ENCODE measurements at places on chromosomes 7 and 10. TPM values are rescaled to one million over a fixed set of nuclear protein-coding genes. Genes with fewer than 3 reads are reported as not detected.
A peak's percentile ranks its signal among the peaks of the same experiment; 100 is the strongest.

Gene COL13A1
- total RNA-seq: 0.80 TPM

Gene AFAP1L2
- 43.9 TPM for total RNA-seq

Gene SRRM3
- total RNA-seq: 7.9 TPM

Gene SPDYE8
- not detected for total RNA-seq

Gene SPDYE5
- total RNA-seq: not detected

Gene HOXA11
- not detected for total RNA-seq

Gene HOXA2
- total RNA-seq: 5.4 TPM

Gene HHEX
- total RNA-seq: 10.6 TPM

Gene RAMP3
- 103 TPM for total RNA-seq

Gene CLRN3
- total RNA-seq: not detected

Gene SLC13A1
- not detected for total RNA-seq

Gene MRLN
- not detected for total RNA-seq

Gene DPP6
- total RNA-seq: 0.98 TPM

DNA sequence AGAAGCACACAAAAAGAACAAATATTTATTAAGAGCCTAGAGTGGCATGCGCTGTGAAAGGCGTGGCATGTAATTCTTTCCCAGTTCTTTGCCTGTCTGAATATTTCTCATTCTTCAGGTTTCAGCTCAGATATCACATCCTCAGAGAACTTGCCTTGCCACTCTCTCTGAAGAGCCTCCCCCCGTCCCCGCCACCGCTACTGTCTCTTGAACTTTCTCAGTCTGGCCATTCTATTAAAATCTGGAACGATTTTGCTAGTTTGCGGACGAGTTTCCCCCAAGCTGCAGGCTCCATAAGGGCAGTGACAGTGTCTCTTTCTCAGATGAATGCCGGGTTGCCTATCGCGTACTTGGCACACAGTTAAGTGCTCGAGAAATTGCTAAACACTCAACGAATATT, 787 bp upstream of the PLEKHA1 start:
- H3K36me3 ChIP-seq: no peaks in the 10 kb centered on the region
- no peak for DNase-seq
- H3K27ac ChIP-seq: peak overlapping the region; percentile 97
- no peaks in the 10 kb centered on the region for H3K27me3 ChIP-seq

GRCh38 chr10:1184541-1185430, 128.6 kb downstream of the WDR37 start:
- H3K4me1 ChIP-seq: no peaks in the 10 kb centered on the region
- no peak overlapping the region for H3K4me3 ChIP-seq
- DNase-seq: peak; percentile 50

- H3K4me1 ChIP-seq: no peaks in the 10 kb centered on the region
- H3K36me3 ChIP-seq: no peaks in the 10 kb centered on the region
- H3K27me3 ChIP-seq: no peaks in the 10 kb centered on the region
- H3K4me3 ChIP-seq: no peak overlapping the region
- DNase-seq: peak; percentile 56
Observed at GRCh38 chr10:5609952-5610616, 56.3 kb downstream of the ASB13 start.

- no peaks in the 10 kb centered on the region for H3K36me3 ChIP-seq
- H3K4me1 ChIP-seq: no peaks in the 10 kb centered on the region
- no peak overlapping the region for H3K4me3 ChIP-seq
- no peaks in the 10 kb centered on the region for H3K27me3 ChIP-seq
Observed at GRCh38 chr10:45404087-45404769, 30.2 kb downstream of the ALOX5 start.

- no peaks in the 10 kb centered on the region for H3K27me3 ChIP-seq
- DNase-seq: no peak
- H3K4me1 ChIP-seq: no peaks in the 10 kb centered on the region
- no peaks in the 10 kb centered on the region for H3K36me3 ChIP-seq
- no peak overlapping the region for H3K4me3 ChIP-seq
- no peak overlapping the region for H3K27ac ChIP-seq
Observed at GRCh38 chr10:47230482-47230881, 69.5 kb upstream of the GDF10 start.

- no peaks in the 10 kb centered on the region for H3K4me1 ChIP-seq
- no peak overlapping the region for H3K4me3 ChIP-seq
- H3K27me3 ChIP-seq: no peaks in the 10 kb centered on the region
- no peaks in the 10 kb centered on the region for H3K36me3 ChIP-seq
Observed at GRCh38 chr7:124403587-124403986, 362.0 kb downstream of the GPR37 start.

DNA sequence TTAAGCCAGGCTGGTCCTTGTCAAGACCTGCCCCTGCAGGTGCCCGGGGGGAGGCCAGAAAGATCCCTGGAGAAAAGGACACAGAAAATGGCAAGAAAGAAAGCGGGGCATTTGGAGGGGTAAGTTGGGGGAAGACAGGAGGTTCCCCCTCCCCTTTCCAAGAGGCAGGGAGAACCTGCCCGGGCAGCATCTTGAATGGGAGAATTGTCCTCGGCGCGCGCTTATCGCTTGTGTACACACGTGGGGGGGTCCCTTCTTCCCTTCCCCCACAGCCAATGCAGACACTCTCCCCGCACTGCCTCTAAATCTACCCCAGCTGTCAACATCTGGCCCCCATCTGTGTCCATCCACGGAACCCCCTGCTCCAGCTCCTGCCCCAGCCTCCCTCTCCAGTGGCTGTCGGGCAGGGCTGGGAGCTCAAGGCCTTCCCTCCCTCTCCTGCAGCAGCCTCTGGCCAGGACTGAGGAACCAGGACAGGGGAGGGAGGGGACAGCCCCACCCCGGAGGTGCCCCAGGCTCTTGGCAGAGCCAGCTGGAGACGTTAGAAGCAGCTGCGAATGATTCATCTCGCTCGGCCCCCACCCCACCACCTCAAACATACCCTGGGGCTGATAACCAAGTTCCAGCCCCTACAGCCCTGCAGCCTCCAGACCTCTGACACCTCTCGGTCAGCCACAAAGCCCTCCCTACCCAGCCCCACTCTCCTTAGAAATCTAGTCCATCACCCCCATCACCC, 25.3 kb downstream of the EPHB4 start:
- H3K36me3 ChIP-seq: no peaks in the 10 kb centered on the region
- DNase-seq: peak; percentile 90
- H3K27ac ChIP-seq: peak overlapping the region; percentile 86
- peaks cover 20% of the 10 kb centered on the region for H3K4me1 ChIP-seq
- H3K4me3 ChIP-seq: peak overlapping the region; percentile 6
- no peaks in the 10 kb centered on the region for H3K27me3 ChIP-seq

- H3K36me3 ChIP-seq: no peaks in the 10 kb centered on the region
- DNase-seq: no peak
- no peaks in the 10 kb centered on the region for H3K27me3 ChIP-seq
Observed at GRCh38 chr7:133365917-133366316, 113.0 kb downstream of the EXOC4 start.

GRCh38 chr10:4127518-4128315, 342.7 kb upstream of the KLF6 start:
- no peak overlapping the region for H3K4me3 ChIP-seq
- no peaks in the 10 kb centered on the region for H3K4me1 ChIP-seq
- no peaks in the 10 kb centered on the region for H3K36me3 ChIP-seq

DNA sequence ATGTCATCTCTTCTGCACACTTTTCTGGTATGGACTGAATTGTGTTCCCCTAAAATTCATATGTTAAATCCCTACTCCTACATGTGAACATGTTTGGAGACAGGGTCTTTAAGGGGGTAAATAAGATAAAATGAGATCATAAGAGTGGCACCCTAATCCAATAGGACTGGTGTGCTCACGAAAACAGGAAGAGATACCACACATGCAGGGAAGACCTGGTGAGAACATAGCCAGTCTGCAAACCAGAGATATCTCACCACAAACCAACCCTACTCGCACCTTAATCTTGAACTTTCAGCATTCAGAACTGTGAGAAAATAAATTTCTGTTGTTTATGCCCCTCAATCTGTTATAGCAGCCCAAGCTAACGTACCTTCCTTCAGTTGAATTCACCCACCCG, 51.8 kb downstream of the VWDE start:
- H3K4me3 ChIP-seq: no peak overlapping the region
- H3K4me1 ChIP-seq: no peaks in the 10 kb centered on the region
- no peaks in the 10 kb centered on the region for H3K36me3 ChIP-seq
- no peak for DNase-seq

- H3K4me1 ChIP-seq: no peaks in the 10 kb centered on the region
- H3K27me3 ChIP-seq: no peaks in the 10 kb centered on the region
- H3K4me3 ChIP-seq: no peak overlapping the region
- DNase-seq: no peak
- no peaks in the 10 kb centered on the region for H3K36me3 ChIP-seq
- H3K27ac ChIP-seq: no peak overlapping the region
Observed at GRCh38 chr10:64071218-64071617, 550.0 kb downstream of the REEP3 start.

- H3K27me3 ChIP-seq: no peaks in the 10 kb centered on the region
- no peak for DNase-seq
- H3K27ac ChIP-seq: no peak overlapping the region
- no peaks in the 10 kb centered on the region for H3K36me3 ChIP-seq
- H3K4me1 ChIP-seq: no peaks in the 10 kb centered on the region
- no peak overlapping the region for H3K4me3 ChIP-seq
Observed at GRCh38 chr10:63758080-63758479, 236.9 kb downstream of the REEP3 start.

DNA sequence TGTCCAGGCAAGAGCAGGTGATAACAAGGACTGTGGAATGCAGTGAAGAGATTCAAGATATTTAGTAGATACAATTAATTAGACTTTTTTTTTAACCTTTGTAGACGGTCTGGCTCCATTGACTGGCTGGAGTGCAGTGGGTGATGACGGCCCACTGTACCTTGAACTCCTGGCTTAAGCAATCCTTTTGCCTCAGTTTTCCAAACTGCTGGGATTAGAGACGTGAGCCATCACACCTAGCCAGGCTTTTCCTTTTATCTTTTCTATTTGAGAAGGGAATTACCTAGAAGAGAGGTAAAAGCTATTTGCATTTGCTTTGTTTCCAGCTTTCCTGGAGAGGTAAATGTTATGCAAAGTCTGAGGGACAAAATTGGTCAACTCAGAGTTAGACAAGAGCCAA, 213.0 kb upstream of the MAGI2 start:
- H3K36me3 ChIP-seq: no peaks in the 10 kb centered on the region
- no peaks in the 10 kb centered on the region for H3K27me3 ChIP-seq
- H3K4me1 ChIP-seq: no peaks in the 10 kb centered on the region

DNA sequence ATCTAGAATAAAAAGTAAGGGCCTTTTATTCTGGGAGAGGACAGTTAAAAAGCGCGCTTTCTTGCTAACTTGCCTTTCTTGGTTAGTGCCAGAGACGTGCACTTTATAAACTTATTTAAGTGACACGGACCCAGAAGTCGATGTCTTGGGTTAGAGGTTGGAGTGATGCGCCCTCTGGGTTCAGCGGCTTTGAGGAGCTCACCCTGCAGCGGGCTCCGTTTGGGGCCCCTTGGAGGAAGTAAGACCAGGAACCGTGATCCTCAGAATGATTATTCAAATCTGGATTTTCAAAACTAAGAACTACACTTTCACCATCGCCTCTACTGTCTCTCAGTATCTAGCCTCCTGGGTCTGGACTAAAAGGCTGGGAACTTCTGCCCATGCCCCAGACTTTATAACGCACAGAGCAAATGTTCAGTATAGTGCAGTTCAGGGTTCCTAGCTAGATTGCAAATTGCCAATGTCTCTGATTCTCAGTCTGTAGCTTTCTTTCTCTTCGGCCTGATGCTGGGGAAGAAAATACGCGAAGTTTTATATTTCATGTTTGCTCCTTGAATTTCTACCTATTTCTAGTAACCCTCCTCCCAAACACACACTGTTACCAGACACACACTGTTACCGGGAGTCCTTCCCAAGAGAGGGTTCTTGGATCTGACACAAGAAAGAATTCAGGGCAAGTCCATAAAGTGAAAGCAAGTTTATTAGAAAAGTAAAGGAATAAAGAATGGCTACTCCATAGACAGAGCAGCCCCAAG, 18.6 kb upstream of the SMO start:
- H3K4me1 ChIP-seq: no peaks in the 10 kb centered on the region
- H3K36me3 ChIP-seq: no peaks in the 10 kb centered on the region
- no peaks in the 10 kb centered on the region for H3K27me3 ChIP-seq
- peak overlapping the region; percentile 38 for H3K4me3 ChIP-seq

- peak overlapping the region; percentile 95 for H3K4me3 ChIP-seq
- no peak for DNase-seq
- peaks cover 7% of the 10 kb centered on the region for H3K4me1 ChIP-seq
- H3K27me3 ChIP-seq: no peaks in the 10 kb centered on the region
- H3K27ac ChIP-seq: peak overlapping the region; percentile 99
Observed at GRCh38 chr10:18658271-18659124, 733 bp upstream of the ARL5B start.

DNA sequence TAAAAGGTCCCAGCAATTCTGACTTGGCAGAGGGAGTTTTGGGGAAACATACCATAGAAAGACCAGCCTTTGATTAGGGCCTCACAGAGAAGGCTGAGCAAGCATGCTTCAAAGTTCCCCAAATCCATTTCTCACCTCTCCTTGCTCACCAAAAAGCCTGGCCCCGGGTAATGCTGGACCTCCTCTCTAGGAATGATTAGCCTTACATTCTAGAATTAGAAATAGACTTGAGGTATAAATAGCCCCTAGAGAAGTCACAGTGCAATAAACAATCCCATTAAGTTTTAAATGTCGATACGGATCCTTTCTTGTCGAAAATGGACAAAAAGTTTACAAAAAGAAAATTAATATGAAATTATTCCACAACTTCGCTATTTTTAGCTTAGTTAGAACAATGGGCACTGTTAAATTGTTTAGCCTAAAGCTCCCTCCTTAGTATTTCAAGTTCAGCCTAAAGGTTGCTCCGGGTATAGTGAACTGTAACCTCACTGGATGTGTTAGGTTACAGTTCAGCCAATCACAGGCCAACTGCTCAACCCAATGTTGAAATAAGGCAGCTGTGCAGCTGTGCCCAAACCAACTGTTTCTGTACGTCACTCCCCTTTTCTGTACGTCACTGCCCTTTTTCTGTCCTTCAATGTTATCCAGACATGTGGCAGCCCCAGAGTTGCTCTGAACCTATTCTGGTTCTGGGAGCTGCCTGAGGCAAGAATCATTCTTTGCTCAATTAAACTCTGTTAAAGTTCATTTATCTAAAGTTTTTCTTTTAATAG, 7.9 kb upstream of the GSDME start:
- no peak for DNase-seq
- H3K4me3 ChIP-seq: no peak overlapping the region
- no peaks in the 10 kb centered on the region for H3K36me3 ChIP-seq
- H3K27ac ChIP-seq: no peak overlapping the region

DNA sequence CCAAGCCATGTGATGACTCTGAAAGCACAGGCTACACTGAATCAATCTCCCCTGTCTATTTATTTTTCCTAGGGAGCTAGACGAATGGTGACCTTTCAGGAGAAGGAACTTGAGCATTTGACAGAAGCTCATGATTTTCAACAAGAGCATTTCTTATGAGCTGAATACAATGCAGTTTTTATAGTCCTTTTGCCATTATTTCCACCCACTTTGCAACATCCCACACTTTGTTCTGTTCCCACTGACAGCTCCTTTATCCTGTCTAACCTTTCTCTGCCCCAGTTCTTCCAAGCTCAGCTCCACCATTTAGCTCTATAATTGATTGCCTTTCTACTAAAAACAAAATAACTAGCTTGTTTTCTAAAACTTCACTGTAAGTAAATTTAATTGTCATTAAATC, 91.9 kb upstream of the PRSS1 start:
- H3K27me3 ChIP-seq: no peaks in the 10 kb centered on the region
- DNase-seq: no peak

- no peak overlapping the region for H3K4me3 ChIP-seq
- H3K27me3 ChIP-seq: no peaks in the 10 kb centered on the region
- H3K27ac ChIP-seq: no peak overlapping the region
- no peak for DNase-seq
- no peaks in the 10 kb centered on the region for H3K4me1 ChIP-seq
Observed at GRCh38 chr10:38146579-38147333, 52.6 kb downstream of the ZNF37A start.
